A549 treated with dexamethasone at 1 μM for 4 hours (cell line): ENCODE measurements at places on chromosomes 7 and 10. TPM values are rescaled to one million over a fixed set of nuclear protein-coding genes. Genes with fewer than 3 reads are reported as not detected.

Gene IFIT2
- 1.4 to 2.6 TPM (median 1.8 TPM) in 5 replicates for total RNA-seq

Gene CDNF
- total RNA-seq, result 0.86 to 2.1 TPM (median 1.3 TPM) in 5 replicates

Gene SKAP2
- total RNA-seq, result 13.3 to 23.5 TPM (median 20.7 TPM) in 5 replicates

Gene LRRD1
- not detected in 5 replicates for total RNA-seq

Gene PIK3CG
- total RNA-seq, result not detected in 5 replicates

Gene ANKRD1
- total RNA-seq, result 35.0 to 54.9 TPM (median 47.3 TPM) in 5 replicates

Gene OR2A42
- not detected in 5 replicates for total RNA-seq

Gene PLXNA4
- total RNA-seq, result 0.37 to 0.53 TPM (median 0.50 TPM) in 5 replicates

Gene COL13A1
- total RNA-seq, result 0.09 to 0.37 TPM (median 0.21 TPM) in 5 replicates

Gene GPRIN2
- total RNA-seq, result 23.8 to 39.9 TPM (median 33.0 TPM) in 5 replicates

Gene OR2A5
- total RNA-seq, result not detected in 5 replicates

Gene OR2A7
- total RNA-seq, result not detected in 5 replicates

Gene SH2D4B
- total RNA-seq, result 0.05 to 0.19 TPM (median 0.07 TPM) in 5 replicates

Gene WDR11
- 18.5 to 24.5 TPM (median 21.5 TPM) in 5 replicates for total RNA-seq

Gene FAM13C
- 0.07 to 0.32 TPM (median 0.14 TPM) in 4 of 5 replicates, not detected in the other for total RNA-seq

Gene KMT2E
- 14.1 to 25.2 TPM (median 21.0 TPM) in 5 replicates for total RNA-seq

Gene EGR2
- 0.21 to 0.50 TPM (median 0.38 TPM) in 5 replicates for total RNA-seq

Gene BLNK
- total RNA-seq, result 0.09 TPM in 1 of 5 replicates, not detected in the others

Gene C10orf53
- total RNA-seq, result not detected in 5 replicates

Gene NRAP
- 0.02 TPM in 1 of 5 replicates, not detected in the others for total RNA-seq

Gene DLX6
- total RNA-seq, result not detected in 5 replicates

Gene LIPN
- not detected in 5 replicates for total RNA-seq

Gene UTF1
- not detected in 5 replicates for total RNA-seq

Gene MAT1A
- total RNA-seq, result 0.04 to 0.11 TPM (median 0.04 TPM) in 5 replicates

Gene FAM185A
- total RNA-seq, result 5.0 to 7.1 TPM (median 6.7 TPM) in 5 replicates

Gene BAG3
- 212 to 309 TPM (median 305 TPM) in 5 replicates for total RNA-seq

Gene MYOZ1
- 0.05 to 0.16 TPM in 2 of 5 replicates, not detected in the others for total RNA-seq

Gene PRSS37
- total RNA-seq, result not detected in 5 replicates

Gene EVX1
- 0.07 to 0.19 TPM (median 0.13 TPM) in 5 replicates for total RNA-seq

Gene VAX1
- total RNA-seq, result 1.0 to 1.5 TPM (median 1.3 TPM) in 5 replicates

Gene OR2A12
- not detected in 5 replicates for total RNA-seq

Gene BLVRA
- total RNA-seq, result 63.7 to 90.7 TPM (median 67.6 TPM) in 5 replicates

Gene PEX1
- total RNA-seq, result 5.1 to 6.7 TPM (median 6.0 TPM) in 5 replicates
